ENCODE measurements at places on chromosomes 5 and 9.

- no peak for DNase-seq
Measured at GRCh38 chr9:18294229-18294628, 179.7 kb upstream of the ADAMTSL1 start.

DNA sequence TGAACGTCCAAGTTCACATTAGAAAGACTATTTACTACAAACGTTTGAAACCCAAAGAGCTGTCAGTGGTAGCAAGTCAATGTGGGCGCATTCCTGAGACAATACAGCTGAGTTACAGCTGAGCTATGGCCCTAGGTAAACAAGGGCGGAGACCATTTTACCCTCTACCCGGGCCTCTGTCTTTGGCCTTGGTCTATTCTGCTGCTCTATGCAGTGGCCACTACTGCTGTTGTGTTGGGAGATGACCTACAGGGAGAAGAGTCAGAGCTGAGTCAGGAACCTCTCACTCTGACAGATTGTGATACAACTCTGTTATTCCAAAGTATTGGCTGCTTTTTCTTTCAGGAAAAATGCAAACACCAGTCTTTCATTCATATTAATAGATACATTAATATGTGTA, 700.6 kb downstream of the SEMA5A start:
- no peak for DNase-seq

DNA sequence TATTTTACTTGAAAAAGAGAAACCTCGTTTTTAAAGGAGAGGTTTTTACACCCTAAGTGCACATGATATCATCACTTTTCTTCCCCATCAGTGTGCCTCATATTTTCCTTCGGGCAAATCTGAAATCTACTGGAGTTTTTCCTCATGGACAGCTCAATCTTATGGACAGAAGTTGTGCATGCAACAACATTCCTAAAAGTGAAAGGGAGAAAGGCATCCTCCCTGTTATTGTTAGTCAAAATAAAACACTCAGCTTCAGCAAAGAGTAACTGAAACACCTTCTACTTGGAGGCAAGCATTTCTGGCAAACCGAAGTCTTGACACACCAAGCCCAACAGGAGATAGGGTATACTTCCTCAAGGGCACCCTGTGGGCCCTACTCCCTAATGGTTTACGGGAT, 217.9 kb downstream of the BNC2 start:
- no peak for DNase-seq

GRCh38 chr9:70259512-70259802, 679 bp downstream of the SMC5 start:
- DNase-seq = no peak

GRCh38 chr9:89454498-89455355, 43.2 kb downstream of the SEMA4D start:
- DNase-seq = no peak

DNA sequence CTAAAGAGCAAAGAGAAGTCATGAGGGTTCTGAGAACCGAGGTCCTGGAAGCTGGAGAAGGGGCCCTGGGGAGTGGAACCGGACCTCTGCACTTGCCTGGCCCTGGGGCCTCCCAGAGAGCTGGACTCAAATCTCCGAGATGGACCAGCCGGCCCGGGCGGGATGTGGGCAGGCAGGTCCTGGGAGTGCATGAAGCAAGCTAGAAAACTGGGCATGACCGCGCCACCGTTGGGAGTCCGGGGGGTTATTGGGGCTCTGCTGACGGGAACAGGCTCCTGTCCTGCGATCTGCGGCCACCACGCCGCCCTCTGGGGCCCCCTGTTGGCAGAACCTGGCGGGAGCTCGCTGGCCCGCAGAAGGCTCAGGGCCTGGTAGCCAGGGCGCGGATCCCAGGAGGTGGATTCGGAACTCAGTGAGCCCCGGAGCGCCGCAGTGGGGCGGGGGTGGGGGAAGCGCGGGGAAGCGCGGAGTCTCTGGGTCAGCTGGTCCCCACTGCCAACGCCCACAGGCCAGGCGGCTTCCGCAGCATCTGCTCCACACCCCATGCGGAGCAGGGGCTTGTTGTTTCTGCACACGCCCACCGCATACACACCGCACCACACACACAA, 150.6 kb downstream of the ERCC6L2 start:
- DNase-seq = no peak

Data from stimulated activated CD4-positive, alpha-beta T cell treated with anti-CD3 and anti-CD28 coated beads, Interleukin-12 subunit alpha, Interleukin-12 subunit beta, amount 100 ng/mL, for 24 hours (primary cell).